ENCODE measurements at places on chromosomes 1 and 21. TPM values are rescaled to one million over a fixed set of nuclear protein-coding genes. Genes with fewer than 3 reads are reported as not detected.

DNA sequence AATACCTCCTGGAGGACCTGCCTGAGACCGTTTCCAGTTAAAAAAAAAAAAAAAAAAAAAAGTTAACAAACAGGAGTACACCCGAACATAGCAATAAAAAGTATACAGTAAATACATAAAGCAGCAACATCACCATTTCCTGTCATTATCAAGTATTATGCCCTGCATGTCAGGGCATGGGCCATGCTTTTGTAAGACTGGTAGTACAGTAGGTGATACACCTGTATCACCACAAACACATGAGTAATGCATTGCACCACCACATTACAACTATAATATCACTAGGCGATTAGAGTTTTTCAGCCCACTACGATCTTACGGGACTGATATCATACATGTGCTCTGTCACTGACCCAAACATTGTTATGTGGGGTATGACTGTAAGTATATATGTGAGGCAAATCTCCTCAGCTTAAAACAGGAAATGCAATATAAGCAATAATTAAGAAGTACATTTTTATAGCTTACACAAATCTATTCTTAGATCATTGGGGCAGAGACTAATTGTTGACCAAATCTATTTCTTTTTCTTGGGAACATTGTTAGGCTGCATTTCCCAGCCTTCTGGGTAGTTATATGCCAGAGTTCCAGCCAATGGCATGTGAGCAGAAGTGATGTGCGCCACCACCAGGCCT lies 98.1 kb downstream of the PLD5 start:
- no peak for DNase-seq
- no peaks in the 10 kb centered on the region for H3K36me3 ChIP-seq
- no peaks in the 10 kb centered on the region for H3K4me1 ChIP-seq
- H3K27ac ChIP-seq: no peak overlapping the region
- no peaks in the 10 kb centered on the region for H3K27me3 ChIP-seq

DNA sequence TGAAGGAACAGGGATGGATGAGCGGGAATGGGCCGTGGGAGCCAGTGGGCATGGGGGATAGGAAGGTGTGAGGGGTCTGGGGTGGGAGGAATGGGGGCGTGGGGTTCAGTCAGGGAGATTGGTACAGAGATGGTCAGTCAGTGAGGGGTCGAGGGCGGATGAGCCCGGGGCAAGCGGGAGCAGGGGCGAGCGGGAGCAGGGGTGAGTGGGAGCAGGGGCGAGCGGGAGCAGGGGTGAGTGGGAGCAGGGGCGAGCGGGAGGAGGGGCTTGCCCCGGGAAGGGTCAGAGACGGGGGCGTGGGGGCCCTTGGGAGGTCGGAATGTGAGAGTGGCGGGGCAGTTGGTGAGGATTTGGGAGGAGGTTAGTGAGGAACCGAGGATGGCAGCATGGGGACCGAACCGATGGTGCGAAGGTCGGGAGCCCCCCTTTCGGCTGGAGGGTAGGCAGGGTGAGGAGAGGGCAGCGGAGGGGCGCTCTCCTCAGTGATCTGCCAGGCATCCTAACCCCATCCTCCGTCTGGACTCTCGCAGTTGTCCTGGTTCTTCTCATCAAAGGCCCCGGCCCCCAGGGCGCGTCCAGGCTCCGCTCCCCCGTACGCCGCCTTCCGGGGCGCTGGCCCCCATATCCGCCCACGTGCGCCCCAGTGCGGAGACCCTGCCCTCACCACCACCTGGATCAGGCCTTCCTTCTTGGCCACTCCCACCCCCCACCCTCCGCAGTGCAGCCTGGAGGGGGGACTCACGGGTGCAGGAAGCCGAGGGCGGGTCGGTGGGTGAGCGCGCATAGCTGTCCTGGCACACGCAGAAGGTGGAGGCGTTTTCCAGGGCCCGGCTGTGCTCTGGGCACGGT lies 11.2 kb downstream of the EPHA10 start:
- no peaks in the 10 kb centered on the region for H3K4me1 ChIP-seq
- H3K27me3 ChIP-seq: peaks cover 76% of the 10 kb centered on the region
- no peak overlapping the region for H3K27ac ChIP-seq
- DNase-seq: no peak
- no peak overlapping the region for H3K4me3 ChIP-seq
- no peaks in the 10 kb centered on the region for H3K36me3 ChIP-seq

GRCh38 chr1:22500471-22500870 lies 48.8 kb downstream of the ZBTB40 start:
- H3K27me3 ChIP-seq: no peaks in the 10 kb centered on the region
- peaks cover 21% of the 10 kb centered on the region for H3K36me3 ChIP-seq
- no peak overlapping the region for H3K4me3 ChIP-seq
- DNase-seq: peak; percentile 67
- no peak overlapping the region for H3K27ac ChIP-seq

DNA sequence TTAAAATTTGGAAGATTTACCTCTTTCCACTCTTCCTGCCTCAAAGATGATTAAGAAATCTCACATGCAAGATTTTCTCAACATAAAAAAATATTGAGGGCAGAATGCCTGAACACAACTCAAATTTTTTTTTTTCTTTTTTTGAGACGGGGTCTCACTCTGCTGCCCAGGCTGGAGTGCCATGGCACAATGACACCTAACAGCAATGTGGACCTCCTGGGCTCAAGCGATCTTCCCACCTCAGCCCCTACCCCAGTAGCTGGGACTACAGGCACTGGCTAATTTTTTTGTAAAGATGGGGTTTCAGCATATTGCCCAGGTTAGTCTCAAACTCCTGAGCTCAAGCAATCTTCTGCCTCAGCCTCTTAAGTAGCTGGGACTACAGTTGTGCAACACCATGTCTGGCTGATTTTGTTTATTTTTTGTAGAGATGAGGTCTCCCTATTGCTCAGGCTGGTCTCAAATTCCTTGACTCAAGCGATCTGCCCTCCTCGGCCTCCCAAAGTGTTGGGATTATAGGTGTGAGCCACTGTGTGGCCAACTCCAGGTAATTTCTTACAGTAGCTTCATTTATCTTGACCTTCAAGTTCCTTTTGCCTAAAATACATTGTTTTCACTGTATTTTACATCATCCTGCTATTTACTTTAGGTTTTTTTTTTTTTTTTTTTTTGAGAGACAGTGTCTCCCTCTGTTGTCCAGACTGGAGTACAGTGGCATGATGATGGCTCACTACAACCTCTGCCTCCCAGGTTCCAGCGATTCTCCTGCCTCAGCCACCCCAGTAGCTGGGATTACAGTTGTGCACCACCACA lies 10.4 kb downstream of the NUCKS1 start:
- no peak for DNase-seq
- H3K27ac ChIP-seq: no peak overlapping the region
- peaks cover 35% of the 10 kb centered on the region for H3K4me1 ChIP-seq
- no peaks in the 10 kb centered on the region for H3K27me3 ChIP-seq

DNA sequence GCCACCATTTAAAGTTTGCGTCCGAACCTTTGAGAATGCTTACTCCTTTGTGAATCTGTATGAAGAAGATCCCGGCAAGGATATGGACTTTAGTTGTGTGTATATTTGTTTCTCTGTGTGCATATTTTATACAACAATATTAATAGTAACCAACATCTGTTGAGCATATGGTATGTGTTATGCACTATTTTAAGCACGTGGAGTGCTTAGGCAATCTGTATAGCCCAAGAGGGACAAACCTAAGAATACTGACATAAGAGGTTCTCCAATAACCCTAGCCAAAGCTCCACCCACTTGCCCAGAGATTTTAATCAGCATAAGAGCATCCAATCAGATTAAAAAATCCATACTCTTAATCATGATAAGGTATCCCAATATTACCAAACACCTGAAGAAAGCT lies 92.7 kb downstream of the MAB21L3 start:
- DNase-seq: no peak
- H3K36me3 ChIP-seq: no peaks in the 10 kb centered on the region
- no peaks in the 10 kb centered on the region for H3K27me3 ChIP-seq
- no peak overlapping the region for H3K27ac ChIP-seq
- no peaks in the 10 kb centered on the region for H3K4me1 ChIP-seq

DNA sequence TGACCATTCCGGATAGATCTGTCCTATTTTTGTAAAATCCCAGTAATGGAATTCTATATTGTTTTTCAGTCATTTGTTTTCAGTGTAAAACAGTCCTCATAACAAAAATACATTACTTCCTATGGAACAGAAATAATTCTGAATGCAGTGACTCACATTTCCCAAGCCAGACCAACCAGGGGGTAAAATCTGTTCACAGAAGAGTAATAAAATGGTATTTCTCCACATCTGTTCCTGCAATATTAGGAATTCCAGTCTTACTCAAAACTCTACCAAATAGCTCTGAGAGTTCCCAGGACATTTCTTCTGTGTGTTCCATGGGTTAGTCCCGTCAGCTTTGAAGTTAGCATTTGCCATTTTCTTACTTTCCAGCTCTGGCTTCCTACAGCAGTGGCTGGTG lies 2.6 kb upstream of the DDR2 start:
- H3K4me1 ChIP-seq: peaks cover 11% of the 10 kb centered on the region
- no peaks in the 10 kb centered on the region for H3K36me3 ChIP-seq
- no peak for DNase-seq
- H3K27ac ChIP-seq: no peak overlapping the region

GRCh38 chr1:44035726-44036408 lies 4.6 kb upstream of the SLC6A9 start:
- peaks cover 35% of the 10 kb centered on the region for H3K4me1 ChIP-seq
- no peaks in the 10 kb centered on the region for H3K36me3 ChIP-seq
- H3K27me3 ChIP-seq: no peaks in the 10 kb centered on the region
- H3K4me3 ChIP-seq: no peak overlapping the region
- H3K27ac ChIP-seq: peak overlapping the region; percentile 36

DNA sequence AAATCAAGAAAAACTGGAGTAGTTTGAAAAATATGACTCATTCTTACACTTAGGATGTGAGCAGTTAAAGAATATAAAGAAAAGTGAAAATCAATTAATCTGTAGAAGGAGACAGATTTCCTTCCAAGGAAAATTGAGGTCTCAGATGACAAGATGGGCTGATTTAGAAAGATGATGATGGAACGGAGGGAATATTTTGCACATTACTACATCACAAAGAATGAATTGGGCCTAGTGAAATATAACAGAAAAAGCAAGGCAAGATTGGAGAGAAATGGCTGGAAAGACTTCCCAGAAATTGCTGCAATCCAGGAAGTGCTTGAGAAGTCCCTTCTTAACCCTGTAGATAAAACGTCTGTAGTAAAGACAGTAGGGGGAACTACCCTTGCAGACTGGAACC lies 169.1 kb upstream of the SYT6 start:
- no peaks in the 10 kb centered on the region for H3K4me1 ChIP-seq
- DNase-seq: no peak
- no peak overlapping the region for H3K4me3 ChIP-seq

DNA sequence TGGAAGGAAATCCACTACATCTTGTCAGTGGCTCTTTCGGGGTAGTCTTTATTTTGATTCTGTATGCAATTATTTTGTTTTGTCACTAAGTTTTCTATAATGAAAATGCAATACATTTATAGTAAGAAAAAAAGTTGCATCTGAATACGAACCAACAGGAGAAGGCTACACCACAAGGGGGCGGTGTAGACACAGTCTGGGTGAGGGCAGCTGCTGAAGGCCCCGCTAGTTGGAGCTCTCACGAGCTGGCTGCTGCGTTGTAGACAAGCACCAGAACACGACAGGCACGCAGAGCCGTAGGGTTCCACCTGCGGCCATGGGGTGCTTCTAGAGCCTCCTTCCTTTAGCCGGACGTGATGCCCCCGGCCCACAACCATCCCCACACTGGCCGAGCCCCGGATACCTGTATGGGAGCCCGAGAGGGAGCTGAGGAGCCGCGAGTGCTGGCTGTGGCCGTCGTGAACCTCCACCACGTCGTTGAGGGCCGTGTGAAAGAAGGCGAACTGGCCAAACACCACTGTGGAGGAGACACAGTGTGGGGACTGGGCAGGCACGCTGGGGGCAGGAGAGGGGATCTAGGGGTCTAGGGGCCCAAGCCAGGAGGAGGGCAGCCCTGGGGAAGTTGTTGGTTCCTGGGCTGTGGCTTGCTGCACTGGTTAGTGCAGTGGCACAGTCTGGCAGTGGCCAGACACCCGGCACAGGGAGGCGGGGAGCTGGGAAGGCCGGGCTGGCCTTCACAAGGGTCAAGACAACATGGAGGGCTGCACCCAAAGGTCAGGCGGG lies 160.8 kb downstream of the ZSCAN20 start:
- peaks cover 19% of the 10 kb centered on the region for H3K27me3 ChIP-seq
- no peaks in the 10 kb centered on the region for H3K4me1 ChIP-seq
- H3K4me3 ChIP-seq: peak overlapping the region; percentile 17
- H3K27ac ChIP-seq: no peak overlapping the region
- no peaks in the 10 kb centered on the region for H3K36me3 ChIP-seq
- peak; percentile 90 for DNase-seq

GRCh38 chr21:14617040-14617393 lies 70.9 kb upstream of the SAMSN1 start:
- H3K4me1 ChIP-seq: no peaks in the 10 kb centered on the region
- DNase-seq: no peak
- no peaks in the 10 kb centered on the region for H3K27me3 ChIP-seq
- H3K4me3 ChIP-seq: no peak overlapping the region
- no peaks in the 10 kb centered on the region for H3K36me3 ChIP-seq
- no peak overlapping the region for H3K27ac ChIP-seq

GRCh38 chr1:109892561-109893368 lies 17.9 kb upstream of the CSF1 start:
- H3K4me3 ChIP-seq: no peak overlapping the region
- no peaks in the 10 kb centered on the region for H3K36me3 ChIP-seq
- peak overlapping the region; percentile 60 for H3K27ac ChIP-seq
- H3K4me1 ChIP-seq: peaks cover 57% of the 10 kb centered on the region
- no peaks in the 10 kb centered on the region for H3K27me3 ChIP-seq
- DNase-seq: no peak

GRCh38 chr1:205287076-205287475 lies 34.5 kb downstream of the NUAK2 start:
- DNase-seq: no peak
- H3K4me1 ChIP-seq: peaks cover 53% of the 10 kb centered on the region
- H3K27ac ChIP-seq: peak overlapping the region; percentile 60
- no peak overlapping the region for H3K4me3 ChIP-seq
- no peaks in the 10 kb centered on the region for H3K36me3 ChIP-seq

GRCh38 chr21:19830446-19830845 lies 1167.8 kb upstream of the NCAM2 start:
- H3K27ac ChIP-seq: no peak overlapping the region
- no peaks in the 10 kb centered on the region for H3K36me3 ChIP-seq
- no peaks in the 10 kb centered on the region for H3K4me1 ChIP-seq
- no peak for DNase-seq
- H3K4me3 ChIP-seq: no peak overlapping the region

DNA sequence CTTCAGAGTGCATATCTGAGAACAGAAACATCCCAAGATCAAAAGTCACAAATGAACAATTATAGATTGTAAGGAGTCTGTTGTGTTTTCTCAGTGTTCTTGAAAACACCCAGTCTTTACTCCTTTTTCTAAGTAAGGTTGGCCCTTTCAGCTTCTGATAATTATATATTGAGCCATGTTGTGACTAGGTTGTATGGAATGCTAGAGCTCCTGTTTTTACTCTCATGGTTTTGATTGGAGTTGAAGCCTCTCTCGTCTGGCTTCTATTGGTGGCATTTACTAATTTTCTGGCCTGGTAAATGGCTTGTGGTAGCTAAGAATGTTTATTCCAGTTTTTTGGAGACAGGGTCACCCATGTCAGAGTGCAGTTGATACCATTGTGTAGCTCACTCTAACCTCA lies 84.7 kb downstream of the NDUFS5 start:
- peaks cover 87% of the 10 kb centered on the region for H3K4me1 ChIP-seq
- DNase-seq: no peak
- no peaks in the 10 kb centered on the region for H3K36me3 ChIP-seq
- no peaks in the 10 kb centered on the region for H3K27me3 ChIP-seq
- H3K27ac ChIP-seq: peak overlapping the region; percentile 66
- H3K4me3 ChIP-seq: no peak overlapping the region

ACTL8 gene
- total RNA-seq: not detected

UQCRHL gene
- total RNA-seq: 1.1 TPM

Data from lower lobe of right lung (tissue), 2 donors.